ENCODE measurements at places on chromosomes 2 and 18. TPM values are rescaled to one million over a fixed set of nuclear protein-coding genes. Genes with fewer than 3 reads are reported as not detected.

Gene C2orf69
- 12.1 TPM for total RNA-seq

GRCh38 chr2:231181860-231182512 is 16.4 kb upstream of the ARMC9 start:
- peak; percentile 67 for DNase-seq

Gene REG1B
- total RNA-seq, result not detected

DNA sequence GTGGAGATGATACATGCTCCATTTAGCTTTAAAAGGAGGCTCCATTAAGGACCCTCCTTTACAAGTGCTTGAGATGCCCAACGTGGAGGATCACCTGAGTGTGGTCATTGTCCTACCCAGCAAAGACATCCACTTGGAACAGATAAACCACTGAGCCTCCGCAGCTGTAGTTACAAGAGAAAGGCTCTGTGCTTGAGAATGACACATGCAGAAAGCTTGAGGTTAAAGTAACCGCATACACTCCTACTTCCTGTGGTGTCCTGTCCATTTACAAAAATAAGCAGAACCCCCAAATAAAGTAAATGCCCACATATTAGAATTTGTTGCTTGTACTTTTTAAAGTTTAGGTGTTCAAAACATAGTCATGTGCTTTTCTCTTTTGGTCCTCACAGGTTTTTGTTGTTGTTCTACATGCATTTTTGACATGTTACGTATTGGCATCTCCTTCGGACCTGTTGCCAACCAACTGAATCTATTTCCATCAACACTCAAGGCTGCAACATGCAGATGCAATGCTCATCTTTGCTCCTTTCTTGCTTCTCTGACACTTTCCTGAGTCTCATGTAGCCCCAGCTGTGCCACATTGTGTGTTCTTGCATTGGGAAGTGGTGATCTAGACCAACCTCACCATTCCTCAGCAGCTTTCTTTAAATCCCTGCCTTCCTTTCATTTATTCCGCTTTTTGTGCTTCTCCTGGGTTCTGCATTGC is 56.0 kb downstream of the SERPINB7 start:
- no peak for DNase-seq

Gene HOXD1
- total RNA-seq, result 0.23 TPM

Gene ITPRIPL1
- total RNA-seq, result 2.9 TPM

GRCh38 chr2:8535821-8536685 is 145.8 kb upstream of the ID2 start:
- no peak for DNase-seq

Gene ATP8B1
- 28.1 TPM for total RNA-seq

- no peak for DNase-seq
Measured at GRCh38 chr2:219886615-219887014, 259.2 kb downstream of the SLC4A3 start.

Gene DCDC2C
- not detected for total RNA-seq

DNA sequence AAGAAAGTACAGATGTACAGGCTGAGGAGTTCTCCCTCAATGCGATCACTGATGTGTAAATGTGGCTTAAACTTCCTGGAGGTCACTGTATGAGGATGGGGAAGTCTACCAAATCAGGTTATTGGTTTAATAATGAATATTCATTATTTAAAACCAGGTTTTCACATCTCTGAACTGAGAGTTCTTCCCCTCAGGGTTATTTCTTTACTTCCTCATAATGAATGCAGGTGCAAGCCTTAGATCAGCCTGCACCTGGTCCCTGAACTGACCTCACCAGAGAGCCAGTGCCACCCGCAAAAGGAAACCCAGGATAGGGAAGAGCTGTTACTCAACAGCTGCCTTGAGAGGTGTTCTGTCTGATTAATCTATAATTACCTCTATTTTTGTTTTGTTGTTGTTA is 369.0 kb downstream of the EPHA4 start:
- no peak for DNase-seq

GRCh38 chr18:51739044-51739666 is 541.7 kb upstream of the MEX3C start:
- no peak for DNase-seq

DNA sequence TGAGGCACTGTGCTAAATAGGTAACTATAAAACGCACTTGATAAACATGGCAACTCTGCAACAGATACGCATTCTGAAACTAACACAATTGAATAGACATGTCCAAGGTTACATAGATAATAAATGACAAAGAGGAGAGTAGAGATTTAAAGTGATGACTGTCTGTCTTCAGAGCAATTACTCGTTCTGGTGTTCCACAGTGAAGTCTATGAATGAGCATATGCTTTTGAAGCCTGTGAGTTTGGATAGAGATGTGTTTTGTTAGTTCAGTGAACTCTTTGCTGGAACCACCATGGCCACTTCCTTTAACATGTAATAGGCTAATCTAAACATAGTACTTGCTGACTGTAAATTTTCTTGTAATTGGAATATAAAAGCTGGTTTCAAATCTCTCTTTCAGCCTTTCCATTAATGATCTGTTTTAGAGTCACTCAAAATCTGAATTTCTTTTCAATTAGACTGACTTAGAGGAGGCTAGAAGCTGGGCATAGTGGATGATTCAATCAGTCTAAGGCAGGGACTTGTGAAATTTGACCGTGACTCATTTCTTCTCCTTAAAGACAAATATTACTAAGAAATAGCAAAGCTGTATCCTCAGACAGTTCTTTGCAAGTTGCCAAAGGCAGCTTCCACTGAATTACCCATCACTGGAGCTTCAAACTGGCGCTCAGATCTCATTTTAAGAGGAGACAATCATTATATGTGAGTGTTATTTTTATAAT is 1130.1 kb upstream of the CELF4 start:
- no peak for DNase-seq

Gene C1QL2
- total RNA-seq, result 0.65 TPM

DNA sequence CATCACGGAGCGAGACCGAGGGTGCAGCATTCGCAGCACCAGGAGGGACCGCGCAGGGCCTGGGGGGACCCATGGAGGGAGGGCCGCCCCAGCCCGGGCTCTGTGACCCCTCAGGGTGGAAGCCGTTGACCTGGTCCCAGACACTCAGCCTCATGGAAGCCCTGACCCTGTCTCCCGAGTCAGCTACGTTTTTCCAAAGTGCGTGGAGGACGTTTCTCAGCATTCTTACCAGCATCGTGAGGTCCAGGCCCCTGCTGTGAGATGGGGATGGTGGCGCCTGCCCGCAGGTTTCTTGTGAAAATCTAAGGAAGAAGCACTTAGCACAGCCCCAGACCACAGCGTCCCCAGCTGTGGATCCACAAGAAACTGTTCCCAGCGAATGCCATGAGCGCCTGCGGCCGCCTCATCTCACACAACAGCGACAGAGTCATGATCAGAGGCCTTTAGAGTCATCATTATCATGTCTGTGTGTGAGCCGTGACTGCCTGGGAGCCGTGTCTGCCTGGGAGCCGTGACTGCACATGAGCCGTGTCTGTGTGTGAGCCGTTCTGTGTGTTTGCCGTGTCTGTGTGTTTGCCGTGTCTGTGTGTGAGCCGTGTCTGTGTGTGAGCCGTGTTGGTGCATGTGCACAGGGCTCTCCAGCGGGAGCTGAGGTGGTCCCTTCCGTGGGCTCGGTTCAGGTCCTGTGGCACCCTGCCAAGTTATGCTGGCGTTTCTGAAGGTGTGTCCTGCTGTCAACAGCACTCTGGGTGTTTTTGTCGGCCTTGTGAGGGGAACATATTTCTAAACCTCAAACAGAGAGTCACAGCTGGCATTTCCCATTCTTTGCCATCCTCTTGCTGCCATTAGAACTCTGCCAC is 49.2 kb upstream of the KCNG2 start:
- DNase-seq, result no peak

DNA sequence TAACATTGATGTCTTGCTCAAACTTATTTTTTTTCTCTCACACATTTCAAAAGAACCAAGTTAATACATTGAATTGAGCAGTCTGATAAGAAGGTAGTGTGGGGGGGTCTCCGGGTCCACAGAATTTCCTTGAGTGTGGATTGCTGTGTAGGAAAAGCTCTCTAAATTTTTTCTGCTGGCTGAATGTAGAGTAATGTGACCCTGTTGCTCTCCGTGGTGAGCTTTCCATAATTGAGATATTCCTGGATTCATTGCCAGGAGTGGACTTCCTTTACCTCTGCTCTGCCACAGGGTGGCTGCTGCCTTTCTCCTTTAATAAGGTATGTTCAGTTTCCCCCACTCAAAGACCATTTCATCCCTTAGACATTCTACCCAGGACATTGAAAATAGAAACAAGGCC is 50.9 kb downstream of the PKP4 start:
- no peak for DNase-seq

Gene NYAP2
- total RNA-seq, result not detected

GRCh38 chr2:157245846-157246764 is 11.4 kb upstream of the GALNT5 start:
- DNase-seq, result no peak

Gene CCBE1
- total RNA-seq, result 3.2 TPM
